ENCODE measurements at places on chromosomes 11 and 22.

DNA sequence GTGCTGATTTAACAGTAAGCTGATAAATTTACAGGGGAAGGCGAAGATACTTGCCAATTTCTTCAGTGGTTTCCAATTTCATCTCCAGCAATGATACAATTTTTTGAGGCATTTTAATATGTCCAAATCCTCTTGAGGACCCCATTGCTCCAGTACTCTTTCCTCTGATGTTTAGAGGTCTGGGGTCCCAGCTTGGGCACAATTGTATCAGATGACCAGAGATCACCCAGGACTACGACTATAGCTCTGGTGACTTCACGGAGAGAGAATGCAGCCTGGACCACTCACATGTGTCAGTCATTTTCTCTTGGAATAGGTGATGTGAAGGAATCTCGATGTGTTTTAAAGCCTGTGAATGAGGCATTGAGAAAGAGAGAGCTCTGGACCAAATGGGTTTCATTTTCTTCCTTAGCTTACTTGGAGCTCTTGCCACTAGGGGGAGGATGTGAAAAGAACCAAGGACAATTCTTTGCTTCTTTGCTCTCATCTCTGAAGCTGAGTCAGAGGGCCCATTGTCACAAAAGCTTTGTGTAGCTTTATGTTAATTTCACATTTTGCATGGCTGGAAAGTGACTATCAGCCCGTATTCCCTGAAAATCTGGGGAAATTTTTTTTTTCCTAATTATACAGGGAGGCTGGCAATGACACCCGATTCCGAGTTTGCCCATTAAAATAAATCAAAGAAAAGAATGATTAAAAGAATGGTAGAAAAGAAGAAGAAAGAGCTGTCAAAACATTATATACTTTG lies 6.7 kb upstream of the CCDC90B start:
- no peak for DNase-seq

- no peak for DNase-seq
These were observed 2.9 kb upstream of the ABCC8 start for GRCh38 chr11:17479284-17480214.

DNA sequence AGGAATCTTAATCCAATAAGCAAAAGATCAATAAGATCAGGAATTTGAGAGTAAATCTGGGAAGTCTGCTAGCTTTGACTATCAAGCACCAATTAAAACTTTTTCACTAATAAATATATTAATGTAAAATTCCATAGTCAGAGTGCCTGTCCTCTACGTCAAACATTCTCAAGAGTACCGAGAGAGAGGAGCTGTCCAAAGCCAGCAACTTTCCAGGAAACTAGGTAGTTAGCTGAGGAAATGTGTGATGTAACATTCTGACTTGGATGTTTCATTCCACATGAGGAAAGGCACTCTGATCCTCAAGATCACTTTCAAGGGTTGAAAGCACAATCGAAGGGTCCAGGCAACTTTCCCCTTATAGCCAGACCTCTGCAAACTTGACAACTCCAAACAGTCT lies 113.2 kb downstream of the STK33 start:
- no peak for DNase-seq

DNA sequence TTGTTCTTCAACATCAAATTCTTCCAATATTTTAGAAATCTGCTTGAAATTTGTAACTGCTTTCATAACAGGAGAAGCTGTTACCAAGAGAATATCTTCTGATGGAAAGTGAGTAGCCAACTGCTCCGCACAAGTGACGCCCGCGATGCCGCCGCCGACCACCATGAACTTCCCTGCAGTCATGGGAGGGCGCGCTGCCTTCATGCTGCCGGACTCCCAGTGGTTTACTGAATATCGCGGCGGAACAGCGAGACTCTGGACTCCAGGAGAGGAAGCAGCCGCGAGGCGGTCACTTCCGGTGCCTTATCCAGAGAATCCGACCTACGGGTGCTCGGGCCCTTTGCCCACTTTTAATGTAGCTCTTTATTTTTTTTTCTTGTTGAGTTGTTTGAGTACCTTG lies 190.6 kb downstream of the GUCY1A2 start:
- no peak for DNase-seq

- peak; percentile 33 for DNase-seq
These were observed 111.0 kb upstream of the APOA1 start for GRCh38 chr11:116948391-116948790.

DNA sequence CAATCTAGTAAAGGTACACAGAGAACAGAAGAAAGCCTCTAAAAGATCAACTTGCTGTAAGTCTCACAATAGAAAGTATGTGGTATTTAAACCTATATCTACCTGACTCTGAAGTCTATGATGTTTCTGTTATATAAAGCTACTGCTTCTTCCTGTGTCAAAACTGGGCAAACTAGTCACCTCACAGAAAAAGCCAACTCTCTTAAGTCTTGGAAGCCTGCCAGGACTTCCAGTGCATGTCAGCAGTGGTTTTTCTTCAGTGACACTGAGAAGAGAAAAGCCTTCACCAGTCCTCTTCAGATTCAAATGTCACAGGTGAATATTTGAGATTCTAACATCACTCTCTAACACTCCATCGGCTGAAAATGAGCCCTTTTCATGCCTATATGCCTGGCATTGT lies 808.0 kb downstream of the DLG2 start:
- DNase-seq = no peak

DNA sequence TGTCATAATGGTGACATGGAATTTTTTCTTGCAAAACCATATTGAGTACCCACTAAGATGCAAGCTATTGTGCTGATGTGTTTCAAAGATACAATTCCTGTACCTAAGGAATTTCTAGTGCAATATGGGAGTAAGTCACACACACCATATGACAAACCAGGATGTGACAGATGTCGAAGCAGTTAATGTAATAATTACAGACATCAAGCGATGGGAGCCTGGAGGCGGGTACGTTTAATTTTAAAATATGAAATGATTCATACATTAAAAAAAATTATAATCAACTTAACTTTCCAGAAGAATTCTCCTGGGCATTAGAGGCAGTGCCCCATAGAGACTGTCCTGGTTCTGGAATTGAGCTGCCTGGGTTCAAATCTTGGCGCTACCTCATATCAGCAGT lies 6.0 kb downstream of the SYCE3 start:
- DNase-seq = no peak

GRCh38 chr22:29194184-29194583 lies 11.5 kb upstream of the EMID1 start:
- no peak for DNase-seq

DNA sequence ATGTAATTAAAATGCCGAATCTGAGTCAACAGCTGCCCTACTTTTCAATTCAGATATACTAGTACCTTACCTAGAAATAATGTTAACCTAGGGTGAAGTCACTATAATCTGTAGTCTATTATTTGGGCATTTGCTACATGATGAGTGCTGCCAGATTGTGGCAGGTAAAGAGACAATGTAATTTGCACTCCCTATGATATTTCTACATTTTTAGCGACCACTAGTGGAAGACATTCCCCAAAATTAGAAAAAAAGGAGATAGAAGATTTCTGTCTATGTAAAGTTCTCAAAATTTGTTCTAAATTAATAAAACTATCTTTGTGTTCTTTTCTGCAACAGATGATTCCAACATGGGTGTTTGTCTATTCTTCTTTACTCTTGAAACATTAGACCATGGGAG lies 14.1 kb downstream of the MS4A1 start:
- no peak for DNase-seq

GRCh38 chr11:77191429-77191822 lies 63.4 kb downstream of the MYO7A start:
- no peak for DNase-seq

DNA sequence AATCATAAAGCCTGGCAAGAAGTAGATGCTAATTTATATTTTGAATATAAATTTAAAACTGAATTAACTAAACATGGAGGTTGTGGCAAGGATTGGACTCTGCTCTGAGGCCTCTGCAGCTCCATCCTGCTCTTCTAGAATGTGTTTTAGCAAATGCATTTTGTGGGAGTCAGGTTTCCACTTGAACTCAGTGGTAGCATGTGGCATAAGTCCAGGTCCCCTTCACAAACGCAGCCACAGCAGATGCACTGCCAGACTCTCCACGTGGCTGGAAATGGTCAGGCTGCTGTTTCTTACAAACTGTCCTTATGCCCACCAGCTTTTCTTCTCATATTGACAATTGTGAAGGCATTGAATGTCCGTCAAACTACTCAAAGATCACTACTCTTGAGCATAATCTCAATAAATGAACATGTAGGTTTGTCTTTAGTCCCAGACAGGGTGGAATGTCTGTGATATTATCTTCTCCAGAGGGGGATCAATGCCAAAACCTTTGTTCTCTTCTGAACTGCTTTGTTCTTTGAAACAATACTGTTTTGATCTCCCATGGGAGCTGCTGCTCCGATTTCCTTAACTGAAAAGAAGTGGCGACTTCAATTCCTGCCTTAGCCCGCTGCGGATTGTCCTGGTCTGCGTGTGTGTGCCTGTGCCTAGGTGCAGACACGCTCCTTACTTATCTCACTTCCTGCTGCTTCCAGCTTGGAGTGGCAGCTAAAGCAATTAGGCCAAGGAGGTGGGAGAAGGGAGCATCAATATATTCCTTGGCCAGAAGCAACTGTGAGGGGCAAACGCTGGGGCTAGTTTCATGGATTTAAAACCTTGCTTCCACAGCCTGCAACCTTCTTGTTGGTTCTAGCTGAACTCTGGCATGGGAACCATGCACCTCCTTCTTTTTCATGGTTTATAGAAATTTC lies 24.2 kb downstream of the EIF4G2 start:
- no peak for DNase-seq

- DNase-seq = no peak
These were observed 67.3 kb downstream of the IMMP1L start for GRCh38 chr11:31442086-31442485.

GRCh38 chr11:69520186-69520916 lies 38.9 kb downstream of the LINC01488 start:
- no peak for DNase-seq

GRCh38 chr22:36334081-36334820 lies 53.5 kb downstream of the MYH9 start:
- no peak for DNase-seq

DNA sequence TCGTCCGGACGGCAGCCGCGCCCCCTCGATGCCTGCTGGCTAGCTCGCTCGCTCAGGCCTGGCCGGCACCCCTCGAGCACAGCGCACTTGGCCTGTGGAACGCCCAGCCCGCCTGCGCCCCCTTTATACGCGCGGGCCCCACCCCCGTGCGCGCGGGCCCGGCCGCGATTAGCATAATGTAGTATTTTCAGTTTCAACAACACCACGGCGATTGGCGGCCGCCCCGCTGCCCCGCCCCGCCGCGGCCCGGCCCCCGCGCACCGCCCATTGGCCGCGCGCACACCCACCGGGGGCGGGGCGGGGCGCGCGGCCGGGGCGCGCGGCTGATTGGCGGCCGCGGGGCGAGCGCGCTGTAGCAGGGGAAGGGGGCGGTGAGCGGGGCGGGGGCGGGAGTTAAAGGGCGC lies at the start of gene CDKN1C:
Gene CDKN1C (minus strand): TSS at position 98 of the 404 bp plus-strand sequence. CDS start 319 bp downstream, outside the sequence.
- DNase-seq = peak; percentile 74

DNA sequence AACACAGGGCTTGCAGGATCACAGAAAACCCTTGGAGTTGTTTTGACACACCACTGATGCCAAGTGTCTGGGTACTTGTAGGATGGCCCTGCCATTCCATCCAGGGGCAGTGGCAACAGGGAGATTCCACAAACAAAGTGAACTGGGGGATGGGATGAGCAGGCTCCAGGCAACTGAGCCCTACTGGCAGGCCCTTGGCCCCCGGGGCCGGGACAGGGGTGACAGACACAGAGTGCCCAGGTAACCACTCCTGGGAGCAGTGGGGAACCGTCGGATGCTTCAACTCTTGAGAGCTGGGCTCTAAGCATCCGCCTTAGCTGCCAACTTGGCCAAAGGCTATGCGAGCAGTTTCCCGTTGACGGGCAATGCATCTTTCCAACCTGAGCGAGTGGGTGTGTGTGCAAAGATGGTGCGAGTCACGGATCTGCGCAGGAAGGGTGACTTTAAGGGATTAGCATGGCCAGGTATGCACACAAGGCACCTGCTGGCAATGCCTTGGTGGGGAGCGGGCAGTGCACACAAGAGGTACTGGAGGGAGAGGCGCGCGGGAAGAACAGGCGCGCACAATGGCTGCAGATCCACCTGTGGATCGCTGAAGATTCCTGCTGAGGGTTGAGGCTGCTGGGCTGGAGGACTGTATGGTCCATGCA lies 83.1 kb upstream of the PRODH start:
- no peak for DNase-seq

- no peak for DNase-seq
These were observed 28.1 kb upstream of the CD81 start for GRCh38 chr11:2348986-2349385.

GRCh38 chr11:5624489-5625279 lies at the start of gene TRIM34:
Gene TRIM34 (plus strand): TSS chr11:5625001. CDS start chr11:5632332, 7,331 bp downstream.
- peak; percentile 52 for DNase-seq

DNA sequence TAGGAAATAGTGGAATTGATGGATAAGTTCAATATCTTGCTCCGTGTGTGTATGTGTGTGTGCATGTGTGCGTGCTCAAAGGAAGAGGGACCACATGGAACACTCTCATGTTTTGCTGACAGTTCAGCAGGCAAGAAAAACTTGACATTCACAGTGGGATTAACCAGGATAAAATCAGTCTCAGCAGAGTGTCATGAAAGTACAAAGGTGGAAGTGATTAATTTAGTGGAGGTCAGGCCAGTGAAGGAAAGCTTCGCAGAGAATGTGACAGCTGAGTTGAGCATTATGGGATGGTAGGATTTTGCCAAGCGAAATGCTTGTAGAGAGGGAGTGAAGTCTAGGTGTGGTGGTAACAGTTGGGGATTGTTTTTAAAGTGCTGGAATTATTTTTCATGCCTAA lies 15.7 kb upstream of the FBXO3 start:
- DNase-seq = no peak

- DNase-seq = peak; percentile 59
These were observed 4.8 kb upstream of the ELFN2 start for GRCh38 chr22:37431801-37432707.

DNA sequence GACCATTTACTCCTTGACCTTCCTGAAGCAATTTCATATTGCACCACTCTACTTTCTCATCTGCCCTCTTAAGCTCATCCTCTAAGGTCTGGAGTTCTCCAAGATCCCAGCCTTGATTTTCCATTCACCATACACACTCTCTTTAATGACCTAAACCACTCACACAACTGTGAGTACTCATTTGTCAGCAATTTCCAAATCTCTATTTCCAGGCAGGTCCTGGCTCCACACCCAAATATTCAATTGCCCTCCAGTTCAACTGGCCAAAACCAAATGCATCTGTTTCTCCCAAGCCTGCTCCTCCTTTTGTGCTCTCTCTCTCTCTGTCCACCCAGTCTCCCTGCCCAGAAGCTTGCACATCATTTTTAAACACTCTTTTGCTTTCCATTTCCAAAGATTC lies 39.6 kb downstream of the NEU3 start:
- DNase-seq = no peak

DNA sequence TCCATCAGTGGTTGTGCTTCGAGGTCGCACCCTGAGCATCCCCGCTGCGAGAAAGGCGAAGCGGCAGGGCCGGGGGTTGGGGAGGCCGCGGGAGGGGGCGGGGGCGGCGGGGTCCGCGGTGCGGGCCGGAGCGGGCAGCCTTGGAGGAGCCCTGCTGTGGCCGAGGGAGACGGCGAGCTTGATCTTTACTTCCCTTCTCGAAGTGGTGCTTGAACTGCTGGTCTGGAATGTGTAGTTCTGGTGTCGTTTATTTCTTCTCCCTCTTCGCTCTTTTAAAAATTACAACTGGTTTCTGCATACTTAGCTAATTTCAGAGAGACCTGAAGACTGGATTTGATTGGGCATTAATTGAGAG lies 1.1 kb downstream of the APLP2 start:
- no peak for DNase-seq
